T follicular helper cell (primary cell): ENCODE measurements at places on chromosomes 6 and 20.

DNA sequence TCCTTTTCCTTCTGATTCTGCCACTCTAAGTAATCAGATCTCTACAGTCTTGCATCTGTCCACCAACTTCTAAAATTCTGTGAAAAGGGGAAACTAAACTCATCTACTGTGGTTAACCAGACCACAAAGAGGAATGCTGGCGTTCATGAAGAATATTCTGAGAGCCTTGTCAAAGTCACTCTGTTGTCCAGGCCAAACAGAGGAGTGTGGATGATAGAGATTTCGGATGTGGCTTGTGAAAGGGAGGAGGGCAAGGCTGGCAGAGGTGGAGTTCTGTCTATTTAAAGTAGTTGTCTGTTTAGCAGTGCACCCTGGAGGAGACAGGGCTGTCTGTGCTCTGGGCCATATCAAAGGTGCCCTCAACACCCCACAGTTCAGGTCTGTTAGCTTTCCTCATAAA lies 33.9 kb downstream of the CCN2 start:
- no peak for DNase-seq

DNA sequence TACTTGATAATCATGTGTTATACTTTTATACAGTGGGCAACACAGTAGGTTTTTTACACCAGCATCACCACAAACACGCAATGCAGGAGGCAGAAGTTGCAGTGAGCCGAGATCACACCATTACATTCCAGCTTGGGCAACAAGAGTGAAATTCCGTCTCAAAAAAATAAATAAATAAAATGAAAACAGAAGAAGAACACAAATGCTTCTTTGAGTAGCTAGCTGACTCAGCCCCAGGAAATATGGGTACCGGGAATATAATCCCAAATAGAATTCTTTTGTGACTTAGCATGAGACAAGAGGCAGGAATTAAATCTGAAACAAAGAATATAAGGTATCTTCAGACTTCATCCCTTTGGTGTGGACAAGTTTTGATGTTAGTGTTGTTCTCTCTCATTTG lies 164.2 kb upstream of the ATXN1 start:
- no peak for DNase-seq

DNA sequence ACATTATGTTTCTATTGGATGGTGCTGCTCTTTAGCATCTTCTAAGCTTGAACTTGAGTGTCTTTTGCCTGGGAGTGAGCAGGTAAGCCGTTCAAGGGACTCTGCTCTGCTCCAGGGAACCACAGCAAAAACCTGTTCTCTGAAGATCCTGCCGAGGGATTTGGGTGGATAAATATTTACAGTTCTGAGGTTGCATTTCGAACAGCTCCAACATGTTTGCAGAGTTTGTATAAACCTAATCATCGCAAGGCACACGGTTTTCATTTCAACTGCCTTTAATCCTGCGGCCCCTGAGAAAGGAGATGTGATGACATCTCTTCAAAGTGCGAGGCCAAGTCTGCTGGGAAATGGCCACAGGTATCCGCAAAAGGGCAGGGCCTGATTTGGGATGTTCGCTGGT lies 293.4 kb downstream of the TFAP2C start:
- no peak for DNase-seq

DNA sequence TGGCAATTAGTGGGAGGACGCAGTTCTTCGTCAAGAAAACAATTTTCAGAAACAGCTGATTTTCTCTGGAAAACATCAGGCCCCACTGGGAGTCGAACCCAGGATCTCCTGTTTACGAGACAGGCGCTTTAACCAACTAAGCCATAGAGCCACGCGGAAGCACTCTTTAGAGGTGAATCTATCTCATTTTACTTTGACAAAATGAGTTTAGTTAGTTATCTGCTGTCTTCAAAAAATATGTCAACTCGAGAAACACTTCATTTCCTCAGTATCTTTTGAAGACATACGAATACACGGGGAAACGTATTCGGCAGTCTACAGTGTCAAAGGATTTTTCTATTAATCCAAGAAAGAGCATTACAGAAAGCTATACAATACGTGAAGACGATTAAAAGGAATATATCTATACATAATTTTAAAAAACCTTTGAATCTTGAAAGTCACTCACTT lies 26.7 kb downstream of the GPX6 start:
- DNase-seq = no peak

DNA sequence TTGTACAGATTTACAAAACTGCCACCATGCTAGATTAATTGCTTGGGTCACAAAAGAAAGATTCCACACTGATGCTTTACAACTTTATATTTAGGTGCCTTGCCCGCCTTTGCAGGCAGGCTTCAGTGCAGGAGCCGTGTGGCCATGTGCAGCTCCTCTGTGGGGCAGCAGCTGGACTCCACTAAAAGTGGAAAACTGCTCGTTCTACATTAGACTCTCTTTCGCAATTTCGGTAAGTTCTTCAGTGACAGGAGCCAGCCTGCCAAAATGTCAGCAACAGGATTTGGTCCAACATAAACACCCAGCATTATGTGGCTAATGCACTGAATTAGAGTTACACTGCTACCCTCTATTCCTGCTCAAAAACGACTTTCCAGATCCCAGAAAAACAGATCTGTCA lies 174.4 kb upstream of the KCNK16 start:
- DNase-seq = no peak

DNA sequence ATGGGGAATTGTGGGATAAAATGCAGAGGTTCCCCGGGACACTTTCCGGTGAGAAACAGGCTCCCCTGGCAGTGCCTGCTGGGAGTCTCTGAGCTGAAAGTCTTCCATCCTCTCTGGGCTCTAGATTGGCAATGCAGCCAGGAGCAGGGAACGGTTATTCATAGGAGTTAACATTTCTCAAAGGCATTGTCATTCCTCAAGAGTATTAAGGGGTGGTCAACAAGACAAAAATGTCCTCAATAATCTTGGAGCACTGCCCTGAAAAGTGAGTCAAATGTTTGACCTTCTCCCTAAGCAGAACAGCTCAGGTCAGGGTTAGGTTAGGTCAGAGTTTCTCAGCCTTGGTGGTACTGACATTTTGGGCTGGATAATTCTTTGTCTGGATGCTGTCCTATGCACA lies 13.2 kb downstream of the BPIFB1 start:
- DNase-seq = no peak

GRCh38 chr20:57717797-57718196 lies 8.0 kb upstream of the PMEPA1 start:
- no peak for DNase-seq

DNA sequence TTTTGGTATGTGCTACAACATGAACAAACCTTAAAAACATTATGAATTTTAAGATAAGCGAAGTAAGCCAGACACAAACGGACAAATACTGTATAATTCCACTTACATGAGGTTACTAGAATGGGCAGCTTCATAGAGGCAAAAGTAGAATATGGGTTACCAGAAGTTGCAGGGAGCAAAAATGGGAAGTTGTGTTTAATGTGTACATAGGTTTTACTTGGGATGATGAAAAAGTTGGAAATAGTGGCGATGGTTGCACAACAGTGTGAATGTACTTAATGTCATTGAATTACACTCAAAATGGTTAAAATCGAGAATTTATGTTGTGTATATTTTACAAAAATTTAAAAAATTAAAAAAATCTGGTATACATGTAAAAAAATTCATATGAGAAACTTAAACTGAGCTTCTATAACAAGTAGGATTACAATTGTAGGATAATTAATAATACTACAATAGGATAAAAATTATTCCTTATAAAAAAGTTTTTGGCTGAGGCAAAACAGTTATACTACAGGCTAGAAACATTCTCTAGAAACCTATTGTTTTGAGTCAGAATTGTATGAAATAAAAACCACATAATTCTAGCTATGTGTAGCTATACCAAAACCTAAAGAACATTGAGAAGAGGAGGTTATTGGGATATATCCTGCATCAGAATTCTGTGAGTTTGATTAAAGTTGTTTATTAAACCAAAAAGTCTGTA lies 24.8 kb upstream of the DYNLRB1 start:
- no peak for DNase-seq

DNA sequence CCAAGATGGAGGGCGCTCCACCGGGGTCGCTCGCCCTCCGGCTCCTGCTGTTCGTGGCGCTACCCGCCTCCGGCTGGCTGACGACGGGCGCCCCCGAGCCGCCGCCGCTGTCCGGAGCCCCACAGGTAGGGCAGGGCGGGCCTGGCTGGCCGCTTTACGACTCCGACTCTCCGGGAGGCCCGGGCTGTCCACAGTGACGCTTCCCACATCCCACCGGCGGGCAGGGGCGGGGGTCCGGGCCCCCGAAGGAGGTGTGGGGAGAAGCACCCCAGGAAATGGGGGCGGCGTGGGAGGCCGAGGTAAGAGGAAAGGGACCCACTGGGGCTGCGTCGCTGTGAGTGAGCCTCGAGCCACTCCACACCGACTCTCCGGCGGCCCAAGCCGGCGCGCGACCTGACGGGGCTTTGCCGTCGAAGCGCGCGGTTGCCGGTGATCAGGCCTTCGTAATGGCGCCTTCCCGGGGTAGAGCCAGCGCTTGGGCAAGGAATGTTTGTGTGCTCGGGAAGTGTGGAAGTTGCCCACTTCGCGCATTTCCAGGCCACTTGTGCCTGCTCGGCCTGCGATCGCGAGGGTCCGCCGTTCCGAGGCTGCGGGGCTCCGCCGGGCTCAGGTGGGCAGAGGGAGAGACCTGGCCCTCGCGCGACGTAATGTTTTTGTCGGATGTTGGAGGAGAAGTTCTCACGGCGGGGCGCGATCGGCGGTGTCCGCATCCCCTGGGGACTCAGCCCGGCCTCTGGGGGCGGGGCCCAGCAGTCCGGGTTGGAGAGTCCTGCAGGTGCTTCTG lies 427 bp downstream of the GINM1 start:
- peak; percentile 27 for DNase-seq

DNA sequence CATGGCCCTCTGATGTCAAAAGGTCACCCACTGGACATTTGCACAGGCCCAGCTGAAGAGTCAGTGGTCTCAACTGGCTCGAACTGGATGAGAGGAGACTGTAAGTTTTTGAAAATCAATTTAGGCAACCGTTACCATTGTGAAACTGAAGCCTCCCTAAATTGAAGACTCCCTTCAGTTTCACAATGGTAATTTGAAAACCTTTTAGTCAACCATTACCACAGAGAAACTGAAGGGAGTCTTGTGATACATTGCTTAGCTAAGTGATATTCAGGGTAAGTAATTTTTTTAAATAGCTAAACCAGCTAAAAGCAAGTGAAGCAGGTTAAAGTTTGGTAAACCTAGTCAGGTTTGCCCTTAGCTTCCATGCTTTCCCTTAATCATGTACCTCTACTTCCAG lies 197.3 kb upstream of the NT5E start:
- DNase-seq = no peak

DNA sequence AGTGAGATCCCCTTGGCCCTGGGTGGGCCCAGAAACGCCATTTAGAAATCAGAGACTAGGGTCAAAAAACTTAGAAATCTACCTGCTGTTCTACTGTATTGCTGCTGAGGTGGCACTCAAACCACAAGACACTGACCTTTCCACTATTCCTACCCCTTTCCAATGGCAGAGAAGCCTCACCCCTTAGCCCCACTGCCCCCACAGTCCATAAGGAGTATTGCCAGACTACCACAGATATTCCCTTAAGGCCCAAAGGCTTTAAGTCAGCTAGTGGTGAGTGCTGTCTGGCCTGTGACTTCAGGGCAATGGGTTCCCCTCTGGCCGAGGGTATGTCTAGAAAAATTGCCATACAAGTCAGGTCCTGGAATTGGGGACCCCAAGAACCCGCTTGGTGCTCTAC lies 656.1 kb downstream of the COL12A1 start:
- no peak for DNase-seq

- DNase-seq = no peak
Observed at GRCh38 chr20:4603724-4604123, 118.0 kb upstream of the PRND start.

- no peak for DNase-seq
Observed at GRCh38 chr6:88890860-88891845, 72.3 kb downstream of the RNGTT start.

DNA sequence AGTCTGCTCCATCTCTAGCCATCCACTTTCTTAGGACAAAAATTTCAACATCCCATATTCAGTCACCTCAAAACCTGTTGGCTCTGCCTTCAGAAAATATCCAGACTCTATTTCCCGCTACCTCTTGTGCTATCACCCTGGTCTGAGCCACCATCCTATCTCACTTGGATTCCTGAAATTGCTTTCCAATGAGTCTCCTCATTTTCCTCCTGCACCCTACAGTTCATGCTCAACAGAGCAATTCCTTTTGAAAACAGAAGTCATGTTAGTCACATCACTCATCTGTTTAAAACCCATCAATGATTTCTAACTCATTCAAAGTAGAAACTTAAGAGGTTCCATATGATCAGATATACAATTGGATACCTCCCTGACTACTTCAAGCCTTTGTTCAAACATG lies 229.9 kb downstream of the ADGRG6 start:
- DNase-seq = no peak

DNA sequence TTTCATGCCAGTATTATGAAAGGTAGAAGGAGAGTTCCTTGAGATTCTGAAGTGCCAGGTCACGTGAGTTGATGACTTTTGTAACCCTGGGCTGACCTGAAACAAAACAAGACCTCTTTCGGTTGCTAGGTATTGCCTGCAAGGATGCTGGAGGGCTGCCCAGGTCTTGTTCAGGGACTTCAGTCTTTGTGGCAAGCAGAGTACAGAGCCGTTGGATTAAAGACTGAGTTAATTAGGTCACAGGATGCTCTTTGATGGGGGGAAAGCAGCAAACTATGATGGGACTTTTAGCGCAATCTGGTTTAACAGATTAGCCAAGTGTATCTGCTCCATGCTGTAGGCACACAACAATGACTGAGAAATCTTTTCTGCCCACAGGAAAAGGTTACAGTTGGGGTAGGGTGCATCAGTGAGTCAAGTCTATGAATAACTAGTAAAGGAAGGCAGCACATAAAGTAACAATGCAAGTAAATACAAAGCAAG lies 12.8 kb upstream of the ELOVL5 start:
- peak; percentile 70 for DNase-seq

- no peak for DNase-seq
Observed at GRCh38 chr6:88458662-88459061, 292.5 kb upstream of the CNR1 start.

- no peak for DNase-seq
Observed at GRCh38 chr6:68059261-68059660, 575.8 kb upstream of the ADGRB3 start.

DNA sequence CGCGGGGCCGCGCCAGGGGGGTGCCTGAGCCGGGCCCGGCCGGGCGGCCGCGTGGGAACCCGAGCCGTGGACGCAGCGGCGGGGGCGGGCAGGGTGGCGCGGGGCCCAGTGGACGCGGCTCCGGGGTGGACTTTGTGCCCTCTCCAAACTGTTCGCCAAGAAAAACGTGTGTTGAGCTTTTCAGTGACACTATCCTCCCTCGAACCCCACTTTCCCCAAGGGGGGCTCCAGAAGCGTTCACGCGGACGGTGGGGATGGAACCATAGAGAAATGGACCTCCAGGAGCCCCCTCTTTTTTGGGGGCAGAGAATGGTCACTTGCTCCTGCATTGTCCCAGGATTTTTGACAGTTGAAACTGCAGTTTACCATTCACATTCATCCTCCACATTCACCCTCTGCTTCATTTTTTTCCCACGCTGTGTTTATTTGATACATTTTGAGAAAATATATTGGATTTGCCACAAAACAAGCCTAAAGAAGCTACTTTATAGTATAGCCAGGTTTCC lies 2.9 kb upstream of the HIVEP1 start:
- no peak for DNase-seq

- DNase-seq = no peak
Observed at GRCh38 chr6:106745824-106746582, 116.6 kb downstream of the QRSL1 start.
